ENCODE measurements at places on chromosomes 6 and 20.
A peak's percentile ranks its signal among the peaks of the same experiment; 100 is the strongest.

- no peak for DNase-seq
Measured at GRCh38 chr6:126372626-126373025, 32.7 kb downstream of the CENPW start.

DNA sequence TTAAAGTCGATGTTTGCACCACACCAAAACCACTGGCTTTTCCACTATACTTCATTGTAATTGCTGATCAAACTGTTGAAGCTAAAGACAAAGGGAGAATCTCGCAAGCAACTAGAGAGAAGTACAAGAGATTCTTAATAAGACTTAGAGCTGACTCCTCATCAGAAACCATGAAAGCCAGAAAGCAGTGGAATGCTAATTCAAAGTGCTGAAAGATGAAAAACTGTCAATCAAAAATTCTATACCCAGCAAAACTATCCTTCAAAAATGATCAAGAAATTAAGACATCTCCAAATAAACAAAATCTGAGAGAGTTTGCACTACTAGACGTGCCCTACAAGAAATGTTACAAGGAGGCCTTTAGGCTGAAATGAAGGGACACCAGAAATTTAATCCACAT is 52.6 kb downstream of the CD83 start:
- DNase-seq: no peak

DNA sequence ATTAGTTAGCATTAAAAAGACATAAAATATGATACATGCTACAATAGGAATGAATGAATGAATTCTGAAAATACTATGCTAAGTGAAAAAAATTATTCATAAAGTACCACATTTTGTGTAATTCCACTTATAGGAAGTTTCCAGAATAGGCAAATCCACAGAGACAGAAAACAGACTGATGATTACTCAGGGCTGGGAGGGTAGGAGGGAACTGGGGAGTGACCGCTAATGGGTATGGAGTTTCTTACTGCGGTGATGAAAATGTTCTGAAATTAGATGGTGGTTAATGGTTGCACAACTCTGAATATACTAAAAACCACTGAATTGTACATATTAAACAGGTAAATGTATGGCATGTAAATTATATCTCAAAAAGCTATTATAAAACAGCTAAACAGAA is 22.6 kb downstream of the FERMT1 start:
- no peak for DNase-seq

DNA sequence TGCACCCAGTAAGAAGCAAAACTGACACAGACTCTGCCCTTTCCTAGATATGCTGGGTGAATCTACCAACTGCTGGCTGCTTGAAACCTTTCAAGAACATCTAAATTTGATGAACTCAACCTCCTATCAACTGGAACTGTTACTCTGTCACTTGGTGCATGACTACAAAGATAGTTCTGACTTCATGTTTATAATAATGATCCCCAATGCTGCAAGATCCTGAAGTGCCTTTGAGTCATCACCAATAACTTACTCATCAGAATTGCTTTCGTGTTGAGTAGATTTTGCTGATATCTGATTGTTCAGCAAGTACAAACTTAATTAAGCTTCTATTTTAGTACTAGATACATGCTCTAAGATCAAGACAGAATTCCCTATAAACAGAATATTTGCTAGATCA is 100.2 kb upstream of the ARMC2 start:
- DNase-seq: no peak

GRCh38 chr6:13762611-13763441 is 51.2 kb upstream of the RANBP9 start:
- DNase-seq: no peak

DNA sequence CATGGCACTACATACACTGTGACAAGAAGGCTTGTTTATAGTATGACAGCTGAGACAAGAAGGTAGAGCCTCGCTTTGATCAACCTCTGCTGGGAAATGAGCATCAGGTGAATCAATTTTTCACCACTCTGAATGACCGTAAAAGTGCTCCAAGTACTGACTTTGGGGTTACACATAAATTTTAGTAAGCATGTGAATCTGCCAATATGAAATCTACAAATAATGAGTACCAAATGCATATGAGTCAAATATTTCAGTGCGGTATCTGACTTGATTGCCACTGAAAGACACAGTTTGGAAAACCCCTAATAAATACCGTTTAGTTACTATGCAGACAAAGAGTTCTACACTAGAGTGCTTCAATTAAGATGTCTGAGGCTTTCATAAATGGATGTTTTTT is 77.8 kb downstream of the ATG5 start:
- no peak for DNase-seq

DNA sequence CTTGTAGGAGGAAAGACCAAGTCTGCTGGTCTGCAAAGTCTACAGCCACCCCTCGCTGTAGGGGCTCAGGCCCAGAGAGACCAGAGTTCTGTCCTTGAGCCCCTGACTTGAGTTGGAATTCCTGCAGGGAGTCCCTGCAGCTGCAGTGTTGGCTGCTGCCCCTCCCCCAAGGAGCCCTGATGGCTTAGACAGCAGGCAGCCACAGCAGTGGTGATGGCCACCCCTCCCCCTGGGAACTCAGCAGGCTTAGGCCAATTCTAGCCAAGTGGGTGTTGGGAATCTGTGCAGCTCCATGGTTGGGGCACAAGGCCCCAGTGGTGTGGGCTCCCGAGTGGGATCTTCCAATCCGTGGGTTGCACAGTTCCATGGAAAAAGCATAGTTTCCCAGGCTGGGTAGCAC is 345.4 kb downstream of the CD109 start:
- no peak for DNase-seq

DNA sequence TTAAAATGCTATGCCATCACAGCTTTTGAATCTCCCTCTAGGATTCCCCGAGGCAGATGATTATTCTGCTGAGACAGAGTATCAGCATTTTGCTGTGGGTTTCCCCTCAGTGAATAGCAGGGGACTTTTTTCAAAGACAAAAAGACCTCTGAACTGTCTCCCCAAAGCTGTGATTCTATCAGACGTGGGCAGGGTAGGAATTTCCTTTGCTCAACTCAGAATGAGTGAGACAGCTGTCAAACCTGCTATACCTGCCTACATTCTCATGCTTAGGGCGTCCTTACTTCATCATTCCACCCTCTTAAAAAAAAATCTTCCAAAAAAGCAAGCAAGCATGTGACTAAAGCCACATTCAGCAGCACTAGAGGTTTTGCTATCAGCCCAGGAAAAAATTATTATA is 147.6 kb upstream of the FAM83B start:
- DNase-seq: no peak

DNA sequence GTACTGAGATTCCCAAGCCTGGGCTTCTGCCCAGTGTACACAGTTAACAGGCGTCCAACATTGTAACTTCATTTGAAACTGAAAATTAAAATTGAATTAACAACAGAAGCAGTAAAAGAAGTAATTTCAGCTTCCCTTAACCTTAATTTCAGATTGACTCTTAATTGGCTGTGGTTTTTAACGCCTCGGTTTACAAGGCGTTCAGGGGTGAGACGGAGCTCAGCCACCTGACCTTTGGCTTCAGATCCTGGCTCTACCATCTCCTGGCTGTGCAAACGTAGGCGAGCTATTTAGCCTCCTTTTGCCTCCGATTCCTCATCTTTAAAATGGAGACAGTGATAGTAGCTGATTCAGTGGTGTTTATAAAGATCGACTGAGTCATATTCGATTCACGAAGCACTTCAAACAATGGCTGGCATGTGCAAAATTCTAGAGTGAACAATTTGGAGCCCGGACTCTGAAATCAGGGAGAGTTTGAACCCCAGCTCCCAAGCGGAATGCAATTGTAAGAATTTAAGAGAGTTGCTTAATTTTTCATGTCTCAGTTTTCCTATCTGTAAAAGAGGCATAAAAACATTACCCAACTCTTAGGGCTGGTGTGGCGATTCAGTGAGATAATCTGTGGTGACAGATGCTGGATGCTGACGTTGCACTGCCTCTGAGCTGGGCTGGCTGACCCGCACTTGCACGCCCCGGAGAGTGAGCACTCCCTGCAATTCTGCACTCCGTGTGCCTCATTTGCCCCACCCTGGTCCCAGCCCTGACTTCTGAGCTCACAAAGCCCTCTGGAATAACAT is 23.5 kb upstream of the OCSTAMP start:
- no peak for DNase-seq

DNA sequence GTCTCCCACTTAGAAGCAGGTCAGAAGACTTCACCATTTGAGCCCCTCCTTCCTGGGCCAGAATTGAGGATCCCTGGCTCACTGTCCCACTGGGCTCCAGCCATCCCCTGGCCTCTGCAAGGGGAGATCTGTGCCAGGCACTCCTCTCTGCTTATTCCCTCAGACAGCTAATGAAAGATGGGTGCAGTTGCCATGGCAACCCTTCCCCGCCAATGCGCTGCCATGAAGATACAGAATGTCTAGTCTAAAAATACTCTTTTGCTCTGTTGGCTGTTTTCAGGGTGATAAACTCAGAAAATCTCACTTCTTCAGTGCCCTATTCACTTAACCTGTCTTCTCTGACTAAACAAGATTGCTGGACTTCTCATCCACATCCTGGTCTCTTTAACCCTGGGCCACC is 13.6 kb upstream of the TTLL2 start:
- no peak for DNase-seq

GRCh38 chr20:15005300-15005986 is 668.0 kb upstream of the FLRT3 start:
- DNase-seq: no peak

GRCh38 chr6:137443901-137444300 is 50.3 kb downstream of the OLIG3 start:
- no peak for DNase-seq

GRCh38 chr6:134521116-134521501 is 203.2 kb upstream of the SGK1 start:
- DNase-seq: no peak

- DNase-seq: no peak
Measured at GRCh38 chr6:66896415-66896814, 1189.4 kb upstream of the EYS start.

DNA sequence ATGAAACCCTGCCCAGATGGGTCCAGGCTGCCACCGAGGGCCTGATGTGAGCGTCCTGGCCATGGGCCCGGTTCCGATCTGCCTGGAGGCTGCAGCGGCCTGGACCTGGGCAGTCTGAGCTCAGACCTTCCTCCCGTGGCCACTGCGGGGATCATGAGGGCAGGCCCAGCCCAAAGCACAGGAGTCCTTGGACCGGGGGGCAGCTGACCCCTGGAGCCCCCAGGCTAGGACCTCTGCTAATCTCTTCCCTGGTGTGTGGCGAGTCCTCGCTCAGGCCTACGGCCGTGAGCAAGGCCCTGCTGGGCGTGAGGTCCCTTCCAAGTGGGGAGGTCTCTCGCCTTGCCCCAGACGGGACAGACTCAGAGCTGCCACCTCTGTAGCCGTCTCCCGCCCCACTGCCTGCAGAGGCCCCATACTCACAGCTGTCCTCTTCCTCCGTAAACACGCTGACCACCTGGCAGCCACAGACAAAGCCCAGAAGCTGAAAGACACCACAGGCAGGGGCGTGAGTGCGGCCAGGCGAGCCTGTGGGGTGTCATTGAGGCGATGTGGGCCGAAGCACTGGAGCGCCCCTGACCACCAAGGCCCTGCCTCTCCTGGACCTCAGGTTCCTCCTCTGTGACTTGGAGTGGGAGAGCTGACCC is 8.0 kb downstream of the BIRC7 start:
- no peak for DNase-seq

- no peak for DNase-seq
Measured at GRCh38 chr20:40280616-40281015, 408.4 kb downstream of the MAFB start.

GRCh38 chr6:119347466-119348095 is 2.0 kb downstream of the MAN1A1 start:
- no peak for DNase-seq

- no peak for DNase-seq
Measured at GRCh38 chr6:159649441-159649840, 43.6 kb downstream of the SOD2 start.

- DNase-seq: peak; percentile 39
Measured at GRCh38 chr6:44456070-44456965, 68.8 kb downstream of the CDC5L start.

- DNase-seq: no peak
Measured at GRCh38 chr6:140108167-140108566, 733.7 kb upstream of the CITED2 start.

DNA sequence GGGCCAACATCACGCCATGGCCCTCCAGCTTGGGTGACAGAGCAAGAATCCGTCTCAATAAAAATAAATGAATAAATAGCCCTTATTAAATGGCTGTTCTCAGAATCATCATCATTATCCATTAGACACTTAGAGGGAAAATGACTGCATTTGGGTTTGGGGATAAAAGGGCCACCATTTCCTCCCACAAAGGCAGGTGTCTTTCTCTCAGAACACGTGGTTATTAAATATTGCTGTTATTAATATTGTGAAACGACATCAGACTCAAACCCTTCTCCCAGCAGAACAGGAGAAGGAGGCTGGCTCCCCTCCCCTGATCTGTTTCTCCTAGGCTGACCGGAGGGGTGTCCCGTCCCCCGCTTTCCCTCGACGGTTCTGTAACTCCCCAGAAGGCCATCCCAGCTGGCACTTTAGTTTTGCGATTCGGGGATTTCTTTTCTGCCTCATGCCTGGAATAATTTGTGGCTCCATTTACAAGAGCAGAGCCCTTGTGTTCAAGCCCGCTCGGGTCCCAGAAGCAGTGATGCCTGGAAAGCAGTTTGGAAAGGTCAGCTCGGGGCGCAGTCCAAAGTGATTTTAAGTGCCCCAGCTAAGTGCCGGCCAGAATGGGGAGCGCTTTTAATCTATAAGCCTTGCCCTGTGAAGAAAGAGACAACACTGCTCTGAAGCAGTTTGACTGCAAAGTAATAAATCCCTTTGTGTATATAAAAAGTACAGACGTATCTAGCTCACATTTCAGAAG is 41.9 kb downstream of the EYA2 start:
- no peak for DNase-seq

DNA sequence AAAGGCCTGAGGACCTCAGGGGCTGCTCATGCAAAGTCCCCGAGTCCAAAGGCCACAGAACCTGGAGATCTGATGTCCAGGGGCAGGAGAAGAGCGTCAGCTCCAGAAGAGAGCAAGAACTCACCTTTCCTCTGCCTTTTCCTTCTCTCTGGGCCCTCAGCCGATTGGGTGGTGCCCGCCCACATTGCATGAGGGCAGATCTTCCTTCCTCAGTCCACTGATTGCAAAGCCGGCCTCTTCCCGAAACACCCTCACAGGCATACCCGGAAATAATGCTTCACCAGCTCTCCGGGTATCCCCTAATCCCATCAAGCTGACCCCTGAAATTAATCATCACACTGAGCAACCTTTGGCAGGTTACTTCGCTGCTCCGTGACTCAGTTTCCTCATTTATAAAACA is 33.4 kb downstream of the SPDEF start:
- DNase-seq: no peak

GRCh38 chr20:43514648-43514999 is 7.1 kb downstream of the L3MBTL1 start:
- DNase-seq: no peak

DNA sequence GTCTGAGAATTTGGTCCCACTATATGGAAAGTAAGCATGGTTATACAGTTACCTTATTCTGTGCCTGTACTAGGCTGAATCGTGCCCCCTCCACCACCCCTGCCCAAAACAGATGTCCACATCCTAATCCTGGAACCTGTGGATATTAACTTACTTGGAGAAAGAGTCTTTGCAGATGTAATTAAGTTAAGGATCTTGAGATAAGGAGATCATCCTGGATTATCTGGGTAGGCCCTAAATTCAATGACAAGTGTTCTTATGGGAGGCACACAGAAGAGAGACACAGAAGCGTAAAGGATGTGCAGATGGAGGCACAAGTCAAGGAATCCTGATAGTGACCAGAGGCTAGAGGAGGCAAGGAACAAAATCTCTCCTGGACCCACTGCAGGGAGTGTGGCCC is 116.7 kb upstream of the MAN1A1 start:
- DNase-seq: no peak

Measured in NCI-H1048 (cell line).